ENCODE measurements at places on chromosomes 7 and 10.
A peak's percentile ranks its signal among the peaks of the same experiment; 100 is the strongest.

GRCh38 chr7:47581804-47582763, at the start of gene TNS3:
TNS3 (minus strand) TSS chr7:47582111; CDS start chr7:47439636, 142,475 bp downstream.
- DNase-seq = peak; percentile 81

GRCh38 chr10:107371801-107372200, 207.3 kb upstream of the SORCS1 start:
- DNase-seq = no peak

DNA sequence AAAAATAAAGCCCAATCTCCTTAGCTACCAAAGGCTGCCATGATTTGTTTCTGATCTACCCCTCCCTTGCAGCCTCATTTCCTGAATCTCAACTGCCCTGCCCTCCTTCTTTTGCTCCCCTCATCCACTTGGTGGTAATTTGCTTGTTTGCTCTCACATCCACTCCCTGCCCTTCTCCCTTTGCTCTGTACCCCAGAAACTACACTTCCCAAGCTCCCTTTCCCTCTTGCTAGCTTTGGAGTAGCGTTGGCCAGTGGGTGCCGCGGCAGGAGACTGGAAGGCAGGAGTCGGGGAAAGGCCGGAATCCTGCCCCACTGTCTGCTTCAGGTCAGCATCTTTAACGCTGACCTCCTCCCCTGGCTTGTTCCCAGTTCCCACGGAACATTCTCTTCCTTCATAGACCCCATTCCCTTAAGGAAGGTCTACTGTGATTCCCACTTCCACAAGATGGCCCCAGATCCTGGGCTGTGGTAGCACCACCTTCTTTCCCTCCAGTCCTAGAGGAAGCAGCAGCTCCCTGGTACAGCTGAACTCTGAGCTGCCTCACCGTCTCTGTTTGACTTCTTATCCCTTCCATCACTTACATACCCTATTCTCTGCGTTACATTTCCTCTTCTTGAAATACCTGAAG, 79.1 kb downstream of the PIK3CG start:
- no peak for DNase-seq

DNA sequence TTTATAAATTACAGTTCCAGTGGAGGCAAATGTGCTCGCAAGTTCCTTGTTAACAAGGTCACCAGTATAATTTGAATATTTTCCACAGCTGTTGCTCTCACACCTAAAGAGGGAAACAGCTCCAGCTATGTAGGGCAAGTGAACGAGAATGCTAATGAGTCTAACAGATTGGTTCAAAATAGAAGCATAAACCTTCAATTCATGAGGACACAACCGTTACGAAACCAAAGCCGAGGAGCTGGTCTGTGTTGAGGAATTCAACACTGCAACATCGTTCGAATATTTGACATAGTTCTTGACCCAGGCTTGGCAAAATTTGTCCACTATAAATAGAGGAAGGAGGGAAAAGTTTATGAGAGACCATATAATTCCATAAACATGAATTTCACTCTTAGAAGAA, 161.3 kb downstream of the KLF6 start:
- no peak for DNase-seq

DNA sequence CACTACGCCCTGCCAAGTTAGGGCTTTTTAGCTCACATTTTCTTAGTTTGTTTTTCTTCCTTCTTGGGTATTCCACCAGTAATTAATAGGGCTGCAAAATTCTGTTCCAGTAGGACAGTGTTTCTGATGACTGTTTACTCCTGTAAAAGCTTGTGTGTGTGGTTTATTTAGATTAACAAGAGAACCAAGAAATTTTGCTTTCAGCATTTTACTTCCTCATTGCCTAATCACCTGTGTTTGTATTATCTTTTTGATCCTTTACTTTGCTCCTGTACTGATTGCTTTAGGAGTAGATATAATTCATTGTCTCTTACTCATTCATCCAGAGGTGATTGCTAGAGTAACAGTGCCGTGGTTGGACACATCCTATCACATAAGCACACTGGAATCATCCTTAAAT, 27.7 kb downstream of the TDRD1 start:
- no peak for DNase-seq

DNA sequence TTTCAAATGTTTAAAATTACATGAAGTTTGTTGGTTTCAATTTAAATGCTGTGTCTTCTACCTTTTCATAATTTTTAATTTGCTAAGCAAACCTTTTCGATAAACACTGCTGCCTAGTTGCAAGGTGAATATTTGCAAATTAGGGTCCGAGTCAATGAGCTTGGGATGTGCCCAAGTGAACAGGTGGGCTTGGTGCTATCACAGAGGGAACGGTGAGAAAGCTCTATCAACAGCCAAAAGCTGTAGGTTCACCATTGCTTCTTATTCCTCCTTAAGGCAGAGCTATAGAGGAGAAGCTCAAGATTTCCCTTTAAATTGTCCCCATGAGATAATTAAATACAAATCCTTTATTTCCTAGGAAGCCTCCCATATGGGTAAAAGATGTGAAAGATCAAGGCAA, 245.3 kb upstream of the CELF2 start:
- no peak for DNase-seq
